Right atrium auricular region (tissue), 2 donors: ENCODE measurements at places on chromosomes 12 and 14. TPM values are rescaled to one million over a fixed set of nuclear protein-coding genes. Genes with fewer than 3 reads are reported as not detected.

The LRRK2 gene
- 7.1 TPM for total RNA-seq

The POTEM gene
- not detected for total RNA-seq

The KRT71 gene
- not detected for total RNA-seq

The FAM177A1 gene
- 58.1 TPM for total RNA-seq

The PRIMA1 gene
- total RNA-seq = 2.2 TPM

The PLCZ1 gene
- not detected for total RNA-seq

GRCh38 chr12:50211392-50212070 is 44.4 kb upstream of the CERS5 start:
- no peak for DNase-seq

DNA sequence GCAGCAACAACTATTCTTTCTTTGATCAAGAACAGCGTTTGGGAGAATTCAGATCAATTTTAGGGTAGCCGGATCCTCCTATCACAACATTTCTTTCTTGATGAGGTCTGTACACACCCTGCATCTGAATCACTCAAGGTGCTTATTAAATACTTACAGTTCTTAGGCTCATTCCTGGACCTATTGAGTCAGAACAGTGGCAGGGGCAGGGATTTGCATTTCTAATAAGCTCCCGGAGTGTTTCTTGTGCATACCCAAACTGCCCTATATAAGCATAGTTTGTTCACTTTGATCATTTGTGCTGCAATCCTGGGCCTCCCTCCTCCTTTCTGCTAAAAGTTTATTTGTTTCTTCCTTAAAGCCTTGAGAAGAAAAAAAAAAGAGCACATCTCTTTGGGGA is 80.5 kb upstream of the RPH3A start:
- DNase-seq = no peak

DNA sequence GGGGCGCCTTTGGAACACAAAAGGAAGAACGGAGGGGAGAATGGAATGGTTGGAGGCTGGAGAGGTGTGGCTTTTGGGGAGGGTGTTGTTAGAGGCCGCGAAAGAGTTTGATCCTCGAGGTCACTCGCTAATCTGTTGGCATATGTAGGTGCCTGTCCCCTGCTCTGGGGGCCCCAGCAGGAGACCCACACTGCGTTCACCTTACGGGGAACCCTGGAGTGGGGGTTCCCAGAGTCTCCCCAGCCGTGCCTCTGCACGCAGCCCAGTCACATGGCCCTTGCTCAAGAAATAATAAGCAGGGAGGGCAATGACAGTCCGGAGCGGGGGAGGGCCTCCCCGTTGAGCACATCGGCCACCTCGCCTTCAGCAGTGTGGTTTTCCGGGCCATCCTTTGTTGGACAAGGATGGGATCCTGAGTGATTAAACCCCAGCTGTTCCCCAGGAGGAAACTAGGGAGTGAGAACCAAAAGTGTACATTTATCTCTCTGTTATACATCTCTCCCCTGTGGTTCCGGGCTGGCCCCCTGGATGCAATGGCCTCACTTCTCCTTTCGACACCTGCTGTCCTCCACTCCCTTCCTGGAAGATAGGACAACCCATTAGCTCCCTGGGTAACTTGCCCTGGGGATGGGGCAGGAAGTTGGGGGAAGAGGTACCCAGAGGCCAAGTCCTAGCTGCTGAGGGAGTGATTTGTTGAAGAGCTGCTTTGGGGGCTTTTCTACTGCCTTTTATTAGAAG is 1.3 kb downstream of the PLEKHG3 start:
- no peak for DNase-seq

DNA sequence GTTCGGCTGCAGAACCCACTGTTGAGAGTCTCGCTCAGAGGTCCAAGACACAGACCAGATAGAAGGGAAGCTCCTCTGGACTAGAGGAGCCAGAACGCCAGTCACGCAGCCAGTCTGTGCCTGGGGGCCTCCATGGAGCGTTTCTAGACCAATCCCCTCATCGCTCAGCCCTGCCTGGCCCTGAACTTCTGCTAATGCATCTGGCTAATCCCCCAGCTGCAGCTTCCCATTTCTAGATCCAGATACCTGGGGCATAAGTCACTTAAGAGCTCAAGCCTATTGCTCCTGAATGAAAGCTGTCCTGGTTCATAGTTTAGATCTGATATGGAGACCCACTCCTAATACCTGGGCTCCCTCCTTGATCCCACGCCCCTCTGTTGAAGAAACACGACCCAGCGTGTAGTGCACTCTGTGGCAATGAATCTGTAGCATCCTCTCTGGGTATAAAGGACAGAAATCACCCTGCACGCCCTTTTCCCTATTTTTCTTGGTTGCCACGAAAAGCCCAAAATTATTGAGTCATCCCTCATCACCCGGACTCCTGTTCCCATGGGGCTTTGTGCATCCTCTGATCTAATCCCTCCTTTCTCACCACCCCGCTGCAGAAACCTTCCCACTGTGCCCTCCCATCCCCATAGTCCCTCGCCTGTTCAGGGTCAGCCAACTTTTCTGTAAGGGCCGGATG is 341.6 kb upstream of the FKBP4 start:
- DNase-seq = no peak

DNA sequence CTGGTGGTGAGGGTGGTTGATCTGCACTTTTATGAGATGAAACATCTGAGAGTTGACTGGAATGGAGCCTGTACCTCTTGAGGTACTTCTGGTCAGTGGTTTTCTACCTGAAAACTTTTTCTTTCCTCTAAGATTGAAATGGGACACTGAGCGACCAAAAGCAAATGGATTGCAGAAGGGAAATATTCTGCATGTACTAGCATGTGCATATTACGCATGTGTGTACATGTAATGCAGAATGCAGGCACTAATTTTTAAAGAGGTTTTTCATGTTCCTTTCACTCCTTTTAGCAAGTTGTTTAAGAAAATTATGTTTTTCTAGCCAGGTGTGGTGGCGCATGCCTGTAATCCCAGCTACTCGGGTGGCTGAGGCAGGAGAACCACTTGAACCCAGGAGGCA is 28.7 kb upstream of the EID3 start:
- no peak for DNase-seq

The ITGA7 gene
- 291 TPM for total RNA-seq

- no peak for DNase-seq
Measured at GRCh38 chr14:56125772-56126636, 7.8 kb downstream of the PELI2 start.

DNA sequence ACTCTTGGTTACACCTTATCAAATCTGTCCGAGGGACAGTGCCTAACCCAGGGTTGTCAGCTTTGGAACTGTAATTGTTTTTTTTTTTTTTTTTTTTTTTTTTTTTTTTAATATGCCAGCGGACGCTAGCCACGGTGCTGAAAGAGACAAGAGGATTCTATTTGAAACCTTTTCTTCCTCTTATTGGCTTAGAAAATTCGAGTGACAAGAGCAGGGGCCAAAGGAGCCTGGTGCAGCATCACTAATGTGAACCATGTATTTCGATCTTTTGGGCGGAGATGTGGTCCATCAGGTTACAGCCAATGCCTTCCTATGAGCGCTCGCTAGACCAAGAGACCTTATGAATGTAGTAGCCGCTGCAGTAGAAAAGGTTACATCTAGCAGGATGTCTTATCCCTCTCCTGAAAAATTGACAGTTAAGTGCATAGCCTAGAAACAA is 922 bp downstream of the PTPRR start:
- no peak for DNase-seq
